ENCODE measurements at places on chromosomes 3 and 15.

DNA sequence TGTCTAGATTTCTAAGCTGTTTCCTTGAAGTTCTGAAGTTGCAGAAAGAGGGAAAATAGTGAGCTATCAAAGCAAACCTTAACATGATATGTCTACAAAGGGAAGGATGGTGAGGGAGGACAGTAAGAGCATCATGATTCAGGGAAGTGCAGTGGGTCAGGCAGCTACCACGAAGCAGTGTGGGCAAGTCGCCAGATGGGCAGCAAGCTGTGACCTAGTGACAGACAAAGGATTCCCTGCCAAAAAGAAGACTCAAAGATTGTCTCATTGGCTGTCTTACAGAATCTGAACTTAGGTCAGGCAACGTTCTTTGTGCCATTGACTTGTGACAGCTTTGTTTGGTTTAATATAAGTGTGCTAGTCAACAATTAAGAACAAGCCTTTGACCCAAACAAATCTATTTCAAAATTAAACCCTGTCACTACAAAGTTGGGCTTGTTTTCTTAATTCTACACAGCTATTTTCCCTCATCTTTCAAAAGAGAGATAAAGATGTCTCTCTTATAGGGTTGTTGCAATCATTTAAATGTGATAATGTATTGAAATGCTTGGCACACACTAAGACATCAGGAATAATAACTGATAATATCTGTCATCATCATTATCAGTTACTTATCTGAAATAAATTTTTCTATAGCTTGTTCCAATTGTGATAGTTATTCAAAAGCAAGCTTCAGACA lies 153.3 kb downstream of the ECT2 start:
- DNase-seq, result no peak
- no peak overlapping the region for H3K4me3 ChIP-seq
- no peaks in the 10 kb centered on the region for H3K27me3 ChIP-seq
- no peaks in the 10 kb centered on the region for H3K4me1 ChIP-seq

DNA sequence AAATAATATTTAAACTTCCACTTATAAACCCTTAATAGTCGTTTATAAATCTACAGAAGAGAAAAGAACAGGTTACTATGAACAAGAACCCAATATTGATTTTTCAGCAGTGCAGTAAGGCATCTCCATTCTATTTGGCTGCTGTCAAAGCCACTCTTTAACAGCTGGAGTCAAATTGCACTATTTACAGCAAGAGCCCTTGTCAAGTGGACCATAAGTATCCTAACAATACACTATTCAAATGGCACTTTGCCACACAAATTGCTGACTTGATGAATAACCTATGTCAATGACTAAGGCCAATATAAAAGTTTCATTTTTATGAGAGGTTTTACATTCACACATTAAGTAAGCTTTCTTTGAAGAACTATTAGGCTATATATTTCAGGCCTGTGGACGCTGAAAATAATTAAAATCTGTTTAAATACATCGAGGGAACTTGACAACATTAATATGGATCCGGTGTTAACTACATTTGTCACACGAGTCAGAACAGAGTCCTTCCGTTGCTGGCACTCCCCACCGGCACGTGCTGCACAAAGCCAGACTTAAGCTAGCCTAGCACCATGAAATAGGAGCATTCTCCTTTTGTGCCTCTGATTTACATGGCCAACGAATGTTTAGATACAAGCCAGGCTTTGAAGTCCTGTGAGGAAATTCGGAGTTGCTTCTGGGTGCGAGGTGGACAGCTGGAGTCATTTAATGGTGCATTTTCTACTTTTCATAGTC lies 100.5 kb downstream of the WDR72 start:
- no peak overlapping the region for H3K27ac ChIP-seq
- no peaks in the 10 kb centered on the region for H3K4me1 ChIP-seq
- DNase-seq, result peak; percentile 6
- no peaks in the 10 kb centered on the region for H3K36me3 ChIP-seq
- no peak overlapping the region for H3K4me3 ChIP-seq
- H3K27me3 ChIP-seq, result no peaks in the 10 kb centered on the region

GRCh38 chr3:118262800-118263402 lies 771.7 kb downstream of the IGSF11 start:
- no peaks in the 10 kb centered on the region for H3K36me3 ChIP-seq
- H3K27me3 ChIP-seq, result no peaks in the 10 kb centered on the region
- H3K4me3 ChIP-seq, result no peak overlapping the region
- DNase-seq, result no peak
- H3K27ac ChIP-seq, result no peak overlapping the region
- no peaks in the 10 kb centered on the region for H3K4me1 ChIP-seq

DNA sequence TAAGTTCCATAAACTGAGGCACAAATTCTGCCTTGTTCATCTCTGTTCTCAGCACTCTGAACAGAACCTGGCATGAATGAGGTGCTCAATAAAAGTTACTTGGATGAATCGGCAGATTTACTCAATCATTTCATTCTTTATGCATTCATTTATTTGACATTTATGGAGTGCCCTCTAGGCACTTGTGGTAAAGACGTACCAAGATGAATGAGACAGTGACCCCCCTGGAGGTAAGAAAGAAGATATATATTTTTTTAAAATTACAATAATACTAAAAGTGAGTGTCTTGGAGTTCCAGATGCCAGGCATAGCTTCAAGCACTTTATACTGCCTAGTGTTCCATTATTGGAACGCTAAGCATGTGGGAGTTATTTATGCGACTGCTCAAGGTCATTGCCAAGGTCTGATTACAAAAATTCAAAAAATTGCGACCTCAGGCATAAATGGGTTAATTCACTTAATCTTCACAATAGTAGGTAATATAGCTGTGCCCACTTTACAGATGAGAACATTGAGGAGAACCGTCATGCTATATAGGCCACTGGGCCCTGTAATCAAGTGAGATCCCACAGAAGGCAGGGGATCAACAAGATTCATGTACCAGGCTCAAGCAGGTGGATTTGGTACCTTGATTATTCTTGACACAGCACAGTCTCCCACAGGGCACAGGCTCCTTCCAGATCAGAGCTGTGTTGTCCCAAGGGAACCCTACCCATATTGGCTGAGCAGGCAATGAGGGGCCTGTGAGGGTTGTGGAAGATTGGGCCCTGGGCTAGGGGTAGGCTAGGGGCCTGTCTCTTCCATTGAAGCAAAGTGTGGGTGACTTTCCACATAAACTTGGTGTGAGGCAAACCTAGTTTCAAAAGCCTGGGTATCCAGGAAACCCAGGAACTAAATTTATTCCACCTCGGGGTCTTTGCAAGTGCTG lies 10.7 kb downstream of the XIRP1 start:
- no peaks in the 10 kb centered on the region for H3K27me3 ChIP-seq
- no peak overlapping the region for H3K4me3 ChIP-seq

DNA sequence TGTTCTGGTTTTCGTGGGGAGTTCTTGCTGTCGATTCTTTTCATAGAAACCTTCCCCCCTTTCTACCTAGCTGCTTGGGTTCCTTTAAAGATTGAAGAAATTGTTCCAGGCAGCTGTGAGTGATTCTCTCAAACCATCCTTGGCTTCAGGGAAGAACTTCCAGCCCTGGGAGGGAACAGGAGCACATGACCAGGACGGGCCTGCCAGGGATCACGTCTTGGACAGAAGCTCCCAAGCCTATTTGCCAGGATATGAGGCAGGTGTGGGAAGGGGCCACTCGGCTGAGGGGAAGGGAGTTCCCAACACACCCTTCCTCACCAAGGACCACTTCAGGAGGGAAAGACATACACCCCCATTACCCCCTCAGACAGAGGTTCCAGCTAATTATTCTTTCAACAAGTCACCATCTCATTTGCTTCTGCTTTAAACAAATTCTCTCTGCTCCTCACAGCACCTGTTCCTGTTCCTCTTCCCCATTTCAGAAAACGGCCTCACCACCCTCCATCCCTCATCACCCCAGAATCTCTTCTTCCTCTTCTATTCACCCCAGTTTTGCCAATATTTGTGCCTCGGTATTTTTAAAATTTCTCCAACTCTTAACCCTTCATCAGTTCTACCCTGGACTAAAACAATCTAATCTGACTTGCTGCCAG lies 62.5 kb downstream of the WHAMM start:
- no peaks in the 10 kb centered on the region for H3K36me3 ChIP-seq
- no peak for DNase-seq
- H3K27me3 ChIP-seq, result no peaks in the 10 kb centered on the region
- no peak overlapping the region for H3K4me3 ChIP-seq

- no peak overlapping the region for H3K27ac ChIP-seq
- no peaks in the 10 kb centered on the region for H3K36me3 ChIP-seq
- no peaks in the 10 kb centered on the region for H3K27me3 ChIP-seq
- H3K4me3 ChIP-seq, result no peak overlapping the region
- H3K4me1 ChIP-seq, result no peaks in the 10 kb centered on the region
- peak; percentile 8 for DNase-seq
Measured at GRCh38 chr15:100234158-100235029, 107.4 kb downstream of the ADAMTS17 start.

DNA sequence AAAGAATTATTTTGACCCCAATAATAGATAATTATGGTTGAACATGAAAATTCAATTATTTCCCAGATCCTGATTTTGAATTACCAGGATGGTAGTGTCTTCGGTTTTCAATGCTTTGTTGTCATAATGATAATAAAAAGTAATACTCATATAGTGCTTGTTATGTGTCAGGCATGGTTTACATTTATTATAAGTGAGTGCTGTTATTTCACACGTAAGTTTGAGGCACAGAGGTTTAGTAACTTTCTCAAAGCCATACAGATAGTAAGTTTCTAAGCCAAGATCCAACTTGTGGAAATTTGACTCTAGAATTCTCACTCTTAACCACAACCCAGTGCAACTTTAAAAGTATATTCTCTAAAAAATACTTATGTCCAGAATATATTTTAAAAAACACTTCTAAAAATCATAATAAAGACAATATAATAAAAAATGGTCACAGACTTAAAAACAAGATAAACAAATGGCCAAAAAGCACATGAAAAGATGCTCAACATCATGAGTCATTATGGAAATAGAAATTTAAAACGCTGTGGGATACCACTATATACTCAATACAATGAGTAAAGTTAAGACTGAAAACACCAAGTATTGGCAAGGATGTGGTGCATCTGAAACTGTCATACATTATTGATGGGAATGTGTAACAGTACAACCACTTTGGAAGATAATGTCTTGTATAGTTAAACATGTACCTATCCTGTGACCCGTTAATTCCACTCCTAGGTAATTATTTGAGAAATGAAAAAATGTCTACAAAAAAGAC lies 45.2 kb downstream of the SPRED1 start:
- H3K36me3 ChIP-seq, result no peaks in the 10 kb centered on the region
- H3K4me1 ChIP-seq, result peaks cover 9% of the 10 kb centered on the region

DNA sequence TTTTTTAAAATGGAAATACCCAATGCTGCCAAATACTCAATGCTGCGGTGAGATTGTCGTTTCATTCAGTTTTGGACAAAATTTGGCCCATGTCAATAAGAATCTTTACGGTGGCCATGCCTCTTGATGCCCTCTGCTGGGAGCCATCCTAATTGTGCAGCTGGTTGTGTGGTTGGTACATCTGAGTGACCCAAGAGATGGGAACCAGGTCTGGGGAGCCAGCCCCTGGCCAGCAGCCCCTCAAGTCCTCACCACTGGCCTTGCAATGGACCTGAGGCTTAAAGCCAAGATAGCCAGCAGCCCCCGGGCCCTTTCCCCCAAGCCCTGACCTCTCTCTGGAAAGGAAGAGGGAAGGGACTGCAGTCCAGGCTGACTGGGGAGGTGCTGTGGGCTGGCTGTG lies 36.4 kb upstream of the ESYT3 start:
- H3K4me1 ChIP-seq, result no peaks in the 10 kb centered on the region
- H3K27me3 ChIP-seq, result no peaks in the 10 kb centered on the region

GRCh38 chr3:107847791-107848190 lies 243.0 kb downstream of the CD47 start:
- no peaks in the 10 kb centered on the region for H3K36me3 ChIP-seq
- DNase-seq, result no peak
- H3K4me1 ChIP-seq, result no peaks in the 10 kb centered on the region

DNA sequence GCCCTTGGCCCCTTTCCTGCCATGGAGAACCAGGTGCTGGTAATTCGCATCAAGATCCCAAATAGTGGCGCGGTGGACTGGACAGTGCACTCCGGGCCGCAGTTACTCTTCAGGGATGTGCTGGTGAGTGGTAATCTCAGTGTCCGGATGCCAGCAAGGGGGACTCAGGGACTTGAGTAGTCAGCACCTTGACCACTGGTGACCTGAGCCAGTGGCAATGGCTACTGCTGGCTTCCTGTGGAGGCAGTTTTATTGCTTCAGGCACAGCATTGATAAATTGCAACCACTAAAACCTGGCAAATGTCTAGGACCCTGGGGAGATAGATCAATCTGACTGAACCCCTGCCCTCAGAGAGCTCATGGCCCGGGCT lies 830 bp downstream of the MAP2K5 start:
- peak overlapping the region; percentile 76 for H3K4me3 ChIP-seq
- peaks cover 5% of the 10 kb centered on the region for H3K4me1 ChIP-seq
- peak; percentile 3 for DNase-seq

DNA sequence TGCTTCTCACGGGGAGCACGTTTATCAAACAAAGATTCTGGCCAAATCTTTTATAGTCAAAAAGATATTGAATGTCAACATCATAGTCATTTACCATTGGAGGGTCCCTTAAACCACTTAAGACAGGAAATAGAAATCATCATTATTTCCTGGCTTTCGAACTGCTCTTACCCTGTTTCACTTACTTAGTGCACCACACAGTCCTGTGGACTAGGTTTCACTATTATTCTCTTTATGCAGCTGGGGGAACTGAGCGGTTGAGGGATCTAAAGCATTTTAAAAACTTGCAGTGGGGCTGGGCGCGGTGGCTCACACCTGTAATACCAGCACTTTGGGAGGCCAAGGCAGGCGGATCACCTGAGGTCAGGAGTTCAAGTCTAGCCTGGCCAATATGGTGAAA lies 13.7 kb upstream of the TPRG1 start:
- H3K27ac ChIP-seq, result no peak overlapping the region
- peaks cover 2% of the 10 kb centered on the region for H3K27me3 ChIP-seq
- no peak overlapping the region for H3K4me3 ChIP-seq
- no peaks in the 10 kb centered on the region for H3K4me1 ChIP-seq

- no peaks in the 10 kb centered on the region for H3K36me3 ChIP-seq
- DNase-seq, result no peak
- no peak overlapping the region for H3K4me3 ChIP-seq
- no peak overlapping the region for H3K27ac ChIP-seq
Measured at GRCh38 chr15:62122249-62122648, 42.8 kb downstream of the C2CD4B start.

GRCh38 chr3:136753326-136753939 lies 1.3 kb upstream of the STAG1 start:
- peak overlapping the region; percentile 94 for H3K27ac ChIP-seq
- peak overlapping the region; percentile 84 for H3K4me3 ChIP-seq
- no peaks in the 10 kb centered on the region for H3K36me3 ChIP-seq
- DNase-seq, result peak; percentile 14

DNA sequence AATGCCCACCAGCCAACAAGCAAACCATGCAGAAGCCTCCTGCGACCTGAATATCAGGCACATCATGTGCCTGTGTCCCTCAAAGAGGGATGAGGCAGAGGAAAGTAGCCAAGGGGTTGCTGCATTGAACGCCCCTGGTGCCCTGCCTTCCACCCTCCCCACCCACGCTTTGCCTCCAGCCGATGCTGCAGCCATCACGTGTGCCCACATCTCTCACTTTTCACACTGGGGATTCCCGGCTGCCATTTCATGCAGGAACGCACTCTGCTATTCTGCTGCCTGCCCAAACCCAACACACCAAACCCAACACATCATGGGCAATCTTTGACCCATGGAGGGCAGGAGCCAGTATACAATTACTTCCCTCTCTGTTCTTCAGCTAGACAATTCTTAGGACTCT lies 462.2 kb upstream of the PROK2 start:
- H3K4me1 ChIP-seq, result no peaks in the 10 kb centered on the region
- peaks cover 12% of the 10 kb centered on the region for H3K27me3 ChIP-seq
- no peak overlapping the region for H3K27ac ChIP-seq
- no peak overlapping the region for H3K4me3 ChIP-seq
- no peaks in the 10 kb centered on the region for H3K36me3 ChIP-seq

Measured in fibroblast of lung (primary cell).